Mesenteric fat pad (tissue), 1 donor: ENCODE measurements at places on chromosomes 2 and 18.

DNA sequence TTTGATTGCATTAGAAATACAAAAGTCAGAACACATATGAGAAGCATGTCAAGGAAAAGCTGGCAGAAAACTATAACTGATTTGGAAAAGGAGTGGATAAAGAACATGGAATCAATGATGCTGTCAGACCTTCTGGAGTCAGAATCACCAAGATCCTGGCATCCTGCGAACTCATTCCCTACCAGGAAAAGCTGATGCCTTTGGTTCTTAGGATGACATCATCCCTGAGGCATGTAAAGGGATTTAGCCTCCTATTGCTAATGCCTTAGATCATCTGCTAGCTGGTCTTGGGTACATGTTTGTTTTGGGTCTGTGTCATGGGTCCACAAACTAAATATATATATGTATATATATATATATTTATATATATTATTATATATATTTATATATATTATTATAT is 680.7 kb downstream of the EPHA4 start:
- DNase-seq = no peak

DNA sequence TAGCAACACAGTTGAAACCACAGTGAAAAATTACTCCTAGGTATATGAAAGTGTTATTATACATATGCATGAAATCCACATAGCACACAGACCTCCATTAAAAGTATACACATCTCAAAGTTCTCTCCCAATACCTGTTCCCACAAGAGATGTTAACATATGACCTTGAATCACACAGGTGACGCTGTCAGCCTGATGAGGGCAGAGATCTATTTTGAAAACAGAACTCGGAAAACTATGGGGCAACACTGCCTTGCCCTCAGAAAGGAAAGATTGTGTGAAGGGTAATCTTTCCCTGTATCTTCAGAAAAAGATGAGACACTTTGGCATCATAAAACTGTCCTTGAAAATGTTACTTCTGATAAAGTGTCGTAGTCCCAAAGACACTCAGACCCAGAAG is 82.7 kb downstream of the DYM start:
- DNase-seq = no peak

GRCh38 chr18:67199993-67200617 is 316.4 kb downstream of the DSEL start:
- no peak for DNase-seq

DNA sequence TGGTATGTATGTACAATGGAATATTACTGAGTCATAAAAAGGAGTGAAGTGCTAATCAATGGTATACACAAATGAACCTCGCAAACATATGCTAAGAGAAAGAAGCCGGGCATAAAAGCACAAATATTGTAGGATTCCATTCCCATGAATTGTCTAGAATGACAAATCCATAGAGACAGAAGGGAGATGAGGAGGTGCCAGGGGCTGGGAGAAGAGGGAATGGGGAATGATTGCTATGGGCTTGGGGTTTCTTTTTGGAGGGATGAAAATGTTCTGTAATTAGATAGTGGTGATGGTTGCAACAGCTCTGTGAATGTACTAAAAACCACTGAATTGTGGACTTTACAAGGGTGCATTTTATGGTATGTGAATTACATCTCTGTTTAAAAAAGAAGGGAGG is 73.5 kb downstream of the GLI2 start:
- DNase-seq = no peak

DNA sequence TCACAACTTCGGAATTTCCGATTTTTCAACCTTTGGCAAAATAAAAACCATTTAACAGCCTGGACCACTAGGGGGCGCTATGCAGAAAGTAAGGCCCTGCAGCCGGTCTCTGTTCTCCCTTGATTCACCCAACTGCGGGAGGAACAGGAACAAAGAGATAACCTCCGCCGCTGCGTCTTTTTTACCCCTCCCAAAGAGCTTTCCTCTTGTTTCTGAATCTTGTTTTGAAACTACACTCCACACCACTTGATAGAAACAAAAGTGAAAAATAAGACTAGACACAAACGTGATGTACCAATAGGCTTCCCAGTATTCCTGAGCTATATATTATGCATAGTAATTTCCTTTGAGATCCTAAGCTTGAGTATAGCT is 231.2 kb downstream of the MYO3B start:
- DNase-seq = no peak

DNA sequence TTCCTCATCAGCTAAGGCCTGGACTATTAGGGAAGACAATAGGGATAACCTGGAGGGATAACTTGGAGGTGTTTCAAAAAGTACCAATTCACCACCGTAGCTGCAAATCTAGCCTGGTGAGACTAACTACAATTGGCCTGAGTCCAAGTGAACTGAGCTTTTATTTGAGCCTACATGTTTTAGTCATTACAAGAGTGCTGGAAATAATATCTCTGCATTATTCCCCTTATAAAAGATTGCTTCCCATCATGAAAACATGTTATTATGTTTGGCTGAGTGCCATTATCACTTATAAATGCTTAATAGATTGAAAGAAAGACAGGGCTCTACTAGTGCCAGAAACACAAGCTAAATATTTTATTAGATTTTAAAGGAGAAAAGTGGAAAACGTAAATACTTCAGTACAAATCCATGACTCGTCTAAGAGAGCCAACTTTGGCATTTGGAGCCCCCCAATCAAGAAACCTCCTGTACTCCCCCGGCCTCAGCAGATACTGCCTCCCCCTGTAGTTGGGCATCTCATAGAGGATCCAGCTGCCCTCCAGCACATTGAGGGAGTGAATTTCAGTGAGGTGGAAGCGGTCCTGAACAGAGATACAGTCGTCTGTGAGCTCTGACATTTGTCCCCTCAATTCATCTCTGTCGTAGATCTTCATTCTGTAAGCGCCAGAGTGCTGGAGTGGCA is 3.6 kb downstream of the CRYGB start:
- no peak for DNase-seq

DNA sequence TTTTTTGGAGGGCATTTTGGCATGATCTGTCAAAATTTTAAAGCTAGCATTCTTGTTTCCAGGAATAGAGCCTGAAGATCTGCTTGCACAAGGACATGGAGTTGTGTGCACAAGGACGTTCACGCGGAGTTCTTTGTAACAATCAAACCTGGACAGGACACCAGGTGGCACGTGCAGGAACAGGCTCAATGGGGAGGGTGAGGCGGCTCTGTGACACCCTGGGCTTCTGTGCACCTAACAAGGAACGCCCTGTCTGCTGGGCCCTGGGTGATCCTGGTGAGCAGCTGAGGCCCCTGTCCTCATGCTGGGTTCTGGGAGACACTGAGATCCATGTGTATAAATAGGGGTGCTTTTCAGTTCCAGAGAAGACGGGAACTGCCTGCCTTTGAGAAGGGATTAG is 93.1 kb upstream of the PXDN start:
- no peak for DNase-seq
